ENCODE measurements at places on chromosomes 5 and 9.
A peak's percentile ranks its signal among the peaks of the same experiment; 100 is the strongest.

GRCh38 chr9:97831843-97832636, 21.0 kb upstream of the FOXE1 start:
- no peak for DNase-seq

GRCh38 chr5:140926443-140927227, 536 bp downstream of the PCDHAC1 start:
- peak; percentile 69 for DNase-seq

DNA sequence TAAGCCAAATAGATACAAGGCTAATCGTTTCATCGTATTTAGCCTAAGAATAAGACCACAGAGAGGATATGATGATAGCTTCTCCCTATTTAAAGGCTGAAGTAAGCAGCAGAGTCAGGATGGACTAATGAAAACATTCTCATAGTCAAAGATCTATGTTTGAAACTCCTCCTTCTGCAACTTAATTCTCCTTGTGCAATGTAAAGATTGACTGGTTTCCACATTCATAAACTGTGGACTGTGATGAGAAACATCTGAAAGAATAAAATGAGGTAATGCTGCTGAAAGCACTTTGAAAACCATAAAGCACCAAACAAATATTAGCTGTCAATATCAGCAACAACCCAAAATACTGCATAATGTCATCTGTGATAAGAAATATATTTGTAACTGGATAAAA, 361.9 kb downstream of the CSNK1G3 start:
- no peak for DNase-seq

DNA sequence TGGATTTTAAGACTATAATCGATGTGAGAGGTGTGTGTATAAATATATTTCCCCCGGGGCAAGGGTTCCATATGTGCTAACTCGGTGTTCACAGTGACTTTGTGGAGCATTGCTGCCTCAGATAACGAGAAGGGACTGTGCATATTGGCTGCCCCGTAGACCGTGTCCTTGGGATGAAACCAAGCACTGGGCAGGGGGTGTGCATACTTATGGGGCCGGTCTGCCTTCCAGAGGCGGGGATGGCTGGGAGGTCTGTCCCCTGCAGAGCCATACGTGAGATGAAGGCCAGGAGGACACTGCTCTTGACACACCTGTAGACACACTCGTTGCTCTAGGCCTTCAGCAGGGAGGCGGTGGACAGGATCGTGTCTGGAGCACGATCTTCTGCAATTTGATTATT, 56.0 kb upstream of the ZNF354A start:
- DNase-seq, result no peak

- no peak for DNase-seq
Measured at GRCh38 chr5:77423022-77423750, 68.9 kb downstream of the WDR41 start.

- DNase-seq, result no peak
Measured at GRCh38 chr9:99072040-99072394, 32.9 kb upstream of the TGFBR1 start.

- DNase-seq, result no peak
Measured at GRCh38 chr5:122458278-122458872, 146.3 kb downstream of the SNCAIP start.

GRCh38 chr9:113738496-113738892, 137.6 kb upstream of the ZNF618 start:
- DNase-seq, result no peak

DNA sequence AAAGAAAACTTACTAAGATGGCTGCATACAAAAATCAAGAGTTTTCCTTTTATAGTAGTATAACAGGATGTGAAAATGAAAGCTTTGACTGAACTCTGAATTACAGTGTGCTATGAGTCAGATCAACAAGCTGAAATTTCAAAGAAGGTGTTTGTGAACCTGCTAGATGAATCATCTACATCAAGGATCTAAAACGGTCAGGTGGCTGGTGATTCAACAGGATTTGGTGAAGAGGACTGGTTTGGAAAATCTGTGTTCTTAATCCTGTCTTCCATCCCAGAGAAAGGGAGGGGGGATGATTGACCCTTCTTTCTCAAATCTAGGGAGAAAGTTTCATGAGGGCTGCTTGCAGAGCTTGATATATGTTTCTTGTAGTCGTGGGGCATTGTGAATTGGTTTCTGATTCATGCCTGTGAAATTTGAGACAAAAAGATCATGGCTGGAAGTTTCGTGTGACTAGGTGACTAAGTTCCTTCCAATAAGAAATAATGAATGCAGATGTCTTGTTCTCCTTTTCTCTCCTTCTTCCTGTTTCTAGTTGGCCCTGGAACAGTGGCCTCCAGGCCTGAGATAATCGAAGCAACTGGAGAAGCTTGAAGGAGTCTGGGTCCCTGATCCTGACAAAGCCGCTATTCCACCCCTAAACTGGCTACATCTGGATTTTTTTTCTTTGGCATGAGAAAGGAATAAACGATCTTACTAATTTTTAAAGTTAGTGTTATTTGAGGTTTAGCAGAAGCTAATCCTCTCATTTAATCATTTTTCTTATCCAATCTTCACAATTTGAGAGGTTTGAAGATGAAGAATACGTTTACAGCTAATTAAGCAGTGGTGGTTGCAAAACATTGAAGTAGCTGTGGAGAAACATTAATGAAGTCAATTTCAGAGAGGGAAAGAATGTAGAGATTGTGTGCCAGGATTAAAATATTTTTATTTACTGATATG, 67.2 kb downstream of the MRPS30 start:
- no peak for DNase-seq

GRCh38 chr5:170388818-170389549, at the start of gene KCNMB1:
TSS of gene KCNMB1 (minus strand) at chr5:170389367. CDS start at chr5:170385447, 3,920 bp downstream.
- no peak for DNase-seq

DNA sequence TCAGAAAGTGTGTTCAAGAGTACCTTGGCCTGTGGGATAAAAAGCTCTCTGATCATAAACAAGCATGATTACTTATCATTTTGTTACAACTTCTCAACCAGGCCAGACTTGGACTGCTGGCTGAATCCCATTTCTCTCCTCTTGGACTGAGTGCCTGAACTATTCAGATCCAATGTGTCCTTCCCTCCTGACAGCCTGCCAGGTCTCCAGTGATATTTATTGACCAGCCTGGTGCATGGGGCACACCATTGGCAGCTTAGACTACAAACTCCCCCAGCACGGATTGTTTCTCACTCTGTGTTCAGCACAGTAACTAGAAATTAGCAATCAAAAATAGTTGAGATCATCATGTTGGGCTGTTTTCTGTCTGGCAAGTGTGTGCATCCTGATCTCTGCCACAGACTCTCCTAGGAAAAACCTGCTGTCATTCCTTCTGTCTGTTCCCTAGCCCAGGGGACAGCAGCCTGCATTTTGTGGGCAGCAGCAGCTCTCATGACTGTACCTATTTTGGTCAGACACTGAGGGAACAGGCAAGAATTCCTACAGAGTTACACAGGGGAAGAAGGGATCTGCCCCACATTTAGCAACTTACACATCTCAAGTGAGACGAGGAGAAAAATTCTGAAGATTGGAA, 348.1 kb downstream of the ADAMTS6 start:
- DNase-seq, result no peak

GRCh38 chr5:74575741-74576538, 64.6 kb downstream of the ENC1 start:
- no peak for DNase-seq
